ENCODE measurements at places on chromosomes 1 and 21.
A peak's percentile ranks its signal among the peaks of the same experiment; 100 is the strongest.

DNA sequence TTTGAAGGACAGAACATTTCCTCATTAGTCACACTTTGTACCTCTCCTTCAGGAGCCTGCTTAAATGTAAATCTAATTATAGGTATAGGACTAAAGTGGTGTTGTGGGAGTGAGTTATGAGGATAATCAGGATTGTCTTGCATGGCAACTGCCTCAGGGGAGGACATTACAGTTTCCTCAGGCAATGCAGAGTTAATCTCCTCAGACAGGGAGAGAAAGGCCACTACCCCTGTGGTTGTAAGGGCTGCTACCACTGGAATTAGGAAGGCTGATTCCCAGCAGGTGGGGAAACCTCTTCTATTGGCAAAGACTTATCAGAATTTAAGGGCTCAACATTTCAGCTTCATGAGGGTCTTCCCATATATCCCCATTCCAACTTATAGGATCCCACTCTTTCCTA lies 286.8 kb upstream of the PBX1 start:
- no peak for DNase-seq

DNA sequence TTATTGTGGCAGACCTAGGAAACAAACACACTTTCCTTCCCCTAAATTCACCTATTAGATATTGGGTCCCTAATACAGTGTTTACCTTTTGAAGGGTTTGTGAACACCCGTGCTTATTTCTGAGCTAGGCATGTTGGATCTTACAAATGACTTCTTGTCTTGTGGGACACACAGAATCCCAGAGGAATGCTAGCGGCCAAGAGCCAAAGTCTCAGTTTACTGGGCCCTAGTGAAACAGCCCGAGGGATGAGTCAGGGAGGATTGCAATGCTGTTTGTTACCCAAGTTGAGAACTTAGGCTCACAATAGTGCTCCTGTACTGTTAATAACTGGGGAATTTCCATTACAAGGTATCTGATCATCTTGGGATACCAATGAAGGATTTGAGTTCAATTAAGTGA lies 100.1 kb upstream of the AKT3 start:
- DNase-seq = no peak

- DNase-seq = no peak
Observed at GRCh38 chr21:25188677-25189079, 418.6 kb downstream of the MRPL39 start.

DNA sequence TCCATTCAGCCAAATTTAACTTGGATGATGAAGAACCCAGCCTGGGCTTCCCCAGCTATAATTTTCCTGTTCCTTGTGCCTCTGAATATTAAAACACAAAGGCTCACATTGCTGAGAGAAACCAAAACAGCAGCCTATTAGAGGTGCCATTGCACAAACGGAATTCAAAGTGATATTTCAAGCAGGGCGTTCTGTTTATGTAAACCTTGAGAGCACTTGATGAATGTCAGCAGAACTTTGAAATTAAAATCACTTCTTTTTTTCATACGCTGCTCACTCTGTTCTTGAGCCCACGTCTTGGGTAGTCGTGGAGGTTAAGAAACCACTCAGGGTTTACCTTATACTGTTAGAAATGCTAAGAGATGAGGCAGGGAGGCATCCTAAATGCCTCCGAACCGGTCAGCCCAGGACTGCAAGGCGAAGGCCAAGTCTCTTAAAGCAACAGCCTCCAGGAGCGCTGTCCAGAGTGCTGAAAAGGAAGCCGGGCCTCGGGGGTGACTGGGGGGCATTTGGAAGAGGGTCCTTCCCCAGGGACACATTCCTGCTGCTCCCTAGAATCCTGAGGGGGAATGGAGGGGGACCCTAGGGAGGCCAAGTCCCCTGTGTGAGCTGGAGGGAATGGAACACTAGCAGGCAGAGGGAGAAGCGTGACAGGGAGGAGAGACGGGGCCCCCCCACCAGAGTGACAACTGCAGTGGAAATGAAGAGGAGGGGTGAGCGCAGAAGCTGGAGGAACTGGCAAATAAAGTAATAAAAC lies 154.8 kb upstream of the VAMP3 start:
- peak; percentile 4 for DNase-seq

DNA sequence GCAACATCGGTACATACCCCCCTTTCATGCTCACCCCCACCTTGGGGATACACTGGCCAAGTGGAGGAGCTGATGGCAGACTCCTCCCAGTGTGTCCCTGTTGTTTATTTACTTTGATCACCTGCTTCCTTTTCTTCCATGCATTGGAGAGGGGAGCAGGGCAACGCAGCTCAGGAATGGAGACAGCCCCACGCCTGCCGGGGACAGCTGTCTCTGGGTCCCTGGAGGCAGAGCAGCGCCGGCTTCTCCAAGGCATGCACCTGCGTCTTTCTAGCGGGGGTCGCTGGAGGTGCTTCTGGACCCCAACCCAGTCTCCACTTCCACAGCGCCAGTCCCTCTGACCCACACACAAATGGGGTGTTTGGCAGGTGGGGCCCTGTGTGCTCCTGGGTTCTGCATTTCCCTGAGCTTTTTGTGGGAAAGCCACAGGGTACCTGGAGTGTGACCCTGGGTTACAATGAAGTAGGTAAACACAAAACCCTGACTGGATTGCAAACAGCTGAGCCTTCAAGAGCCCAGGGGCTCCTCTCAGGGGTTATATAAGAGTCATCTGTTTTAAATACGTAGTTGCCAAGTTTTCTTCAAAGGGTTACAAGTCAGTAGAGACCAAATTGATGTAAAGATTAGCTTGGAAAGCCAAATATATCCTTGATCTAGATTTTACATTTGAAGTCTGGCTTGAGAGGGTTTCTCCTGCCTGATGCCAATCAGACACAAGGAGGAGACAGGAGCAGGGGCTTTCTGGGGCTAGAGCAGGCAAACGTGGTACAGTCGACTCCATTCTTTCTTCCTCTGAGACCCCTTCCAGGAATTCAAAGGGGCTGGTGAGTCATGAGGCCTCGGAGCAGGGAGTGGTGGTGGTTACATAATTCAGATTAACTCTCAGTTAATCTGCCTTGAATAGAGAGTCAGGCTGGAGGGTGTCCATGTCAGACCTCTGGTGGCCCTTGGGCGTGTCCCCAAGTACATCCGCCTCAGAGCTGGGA lies 4.5 kb downstream of the AJAP1 start:
- DNase-seq = no peak

DNA sequence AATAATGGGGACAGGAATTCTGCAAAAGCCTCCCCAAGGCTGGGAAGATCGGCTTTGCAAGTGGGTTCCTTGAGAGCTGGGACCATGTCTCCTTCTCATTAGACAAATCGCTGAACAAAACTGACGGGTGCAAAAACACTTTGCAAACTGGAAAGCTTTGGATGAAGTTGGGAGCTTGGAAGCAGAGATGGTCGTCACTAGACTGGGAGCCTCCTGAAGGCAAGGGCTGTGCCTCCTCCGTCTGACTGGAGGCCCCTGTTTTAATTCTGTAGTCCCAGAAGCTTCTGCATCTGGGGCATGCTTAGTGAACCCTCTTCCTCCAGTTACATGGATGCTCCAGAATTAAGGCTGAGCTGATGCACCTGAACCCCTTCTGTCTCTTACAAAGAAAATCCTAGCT lies 82.3 kb upstream of the IFFO2 start:
- DNase-seq = no peak

DNA sequence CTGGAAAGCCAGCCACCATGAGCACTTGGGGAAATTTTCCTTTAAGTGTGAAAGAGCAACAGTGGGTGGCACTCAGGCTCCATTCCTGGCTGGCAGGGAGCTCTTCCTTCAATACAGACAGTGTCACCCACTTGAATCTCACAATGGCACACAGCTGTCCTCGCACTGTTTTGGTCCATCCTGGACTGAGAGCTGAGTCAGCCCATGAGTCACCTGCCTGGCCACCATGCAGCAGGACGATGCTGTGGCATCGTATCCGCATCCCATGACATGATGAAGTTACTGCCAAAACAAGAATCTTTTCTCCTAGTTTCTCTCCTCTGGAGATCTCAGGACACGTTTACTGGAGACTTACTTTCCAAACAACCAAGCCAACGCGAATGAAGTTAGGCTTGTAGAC lies 6.0 kb downstream of the TMPRSS2 start:
- DNase-seq = no peak
